Nasal cavity respiratory epithelium epithelial cell of viscerocranial mucosa (primary cell): ENCODE measurements at places on chromosomes 7 and 10. TPM values are rescaled to one million over a fixed set of nuclear protein-coding genes. Genes with fewer than 3 reads are reported as not detected.

The ARHGAP19 gene
- total RNA-seq: 7.2 and 7.9 TPM in 2 replicates

The COBL gene
- 0.34 and 13.5 TPM in 2 replicates for total RNA-seq

The ALOX5 gene
- under 0.01 and 5.6 TPM in 2 replicates for total RNA-seq

The SLC25A40 gene
- 3.4 and 8.8 TPM in 2 replicates for total RNA-seq

The GHITM gene
- 281 and 395 TPM in 2 replicates for total RNA-seq

The UNCX gene
- total RNA-seq: not detected in 2 replicates

The PON1 gene
- not detected in 2 replicates for total RNA-seq

The ERCC6 gene
- total RNA-seq: 22.9 and 36.0 TPM in 2 replicates

The OR9A2 gene
- not detected in 2 replicates for total RNA-seq

The SP4 gene
- 11.5 and 14.4 TPM in 2 replicates for total RNA-seq

The CPA2 gene
- total RNA-seq: not detected in 2 replicates

The GNGT1 gene
- not detected in 2 replicates for total RNA-seq
